ENCODE measurements at places on chromosomes 12 and 14.

DNA sequence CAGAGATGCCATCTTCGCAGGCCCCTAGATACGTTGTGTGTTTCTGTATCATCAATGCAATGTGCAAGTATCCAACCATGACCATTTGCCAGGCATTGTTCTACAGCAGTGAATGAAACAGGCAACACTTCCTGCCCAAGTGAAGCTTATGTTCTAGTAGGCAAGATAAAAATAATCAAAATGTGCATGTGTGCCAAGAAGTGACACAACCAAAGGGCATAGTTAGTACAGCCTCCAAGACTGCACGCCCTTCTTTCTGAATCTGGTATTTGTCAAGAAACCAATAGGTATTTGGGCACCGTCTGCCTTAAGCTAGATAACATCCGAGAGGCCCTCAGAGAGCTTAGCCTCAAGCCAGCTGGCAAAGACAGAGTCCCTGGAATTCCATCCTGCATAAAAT, 152.0 kb downstream of the TMEM132C start:
- DNase-seq = no peak

- no peak for DNase-seq
Observed at GRCh38 chr12:102526656-102527055, 46.3 kb upstream of the IGF1 start.

DNA sequence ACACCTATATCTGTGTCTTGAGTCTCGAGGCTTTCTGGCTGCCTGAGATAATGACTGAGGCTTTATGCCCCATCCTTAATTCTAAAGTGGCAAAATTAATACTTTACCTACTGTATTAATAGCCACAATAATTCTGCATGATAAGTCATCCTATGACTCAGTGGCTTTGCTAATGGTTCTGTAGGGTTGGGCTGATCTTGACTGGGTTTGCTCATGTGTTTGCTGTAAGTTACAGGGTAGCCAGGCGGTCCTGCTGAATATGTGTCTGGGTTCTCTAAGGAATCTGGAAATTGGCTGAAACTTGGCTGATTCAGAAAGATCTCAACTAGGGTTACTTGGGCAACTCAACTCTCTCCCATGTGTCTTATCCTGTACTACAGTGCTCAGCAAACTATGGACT, 21.7 kb downstream of the MGST1 start:
- DNase-seq = no peak

DNA sequence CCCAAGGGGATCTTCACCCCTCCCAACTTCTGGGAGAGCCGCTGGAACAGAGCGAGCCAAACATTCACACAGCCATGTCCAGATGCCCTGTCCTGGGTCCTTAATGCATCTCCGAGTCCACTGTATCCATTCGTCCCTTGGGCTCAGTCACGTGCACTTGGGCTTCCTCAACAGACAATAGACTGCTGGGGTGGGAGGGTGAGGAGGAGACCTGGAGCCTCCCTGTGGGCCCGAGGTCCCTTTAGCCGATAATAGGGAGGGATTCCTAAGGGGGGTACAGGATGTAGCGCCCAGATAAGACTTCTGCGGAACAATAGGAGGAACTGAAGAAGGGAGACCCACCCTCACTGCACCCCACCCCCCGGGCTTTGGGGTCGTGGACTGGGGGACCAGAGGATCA, 6.7 kb downstream of the ARHGEF25 start:
- no peak for DNase-seq

DNA sequence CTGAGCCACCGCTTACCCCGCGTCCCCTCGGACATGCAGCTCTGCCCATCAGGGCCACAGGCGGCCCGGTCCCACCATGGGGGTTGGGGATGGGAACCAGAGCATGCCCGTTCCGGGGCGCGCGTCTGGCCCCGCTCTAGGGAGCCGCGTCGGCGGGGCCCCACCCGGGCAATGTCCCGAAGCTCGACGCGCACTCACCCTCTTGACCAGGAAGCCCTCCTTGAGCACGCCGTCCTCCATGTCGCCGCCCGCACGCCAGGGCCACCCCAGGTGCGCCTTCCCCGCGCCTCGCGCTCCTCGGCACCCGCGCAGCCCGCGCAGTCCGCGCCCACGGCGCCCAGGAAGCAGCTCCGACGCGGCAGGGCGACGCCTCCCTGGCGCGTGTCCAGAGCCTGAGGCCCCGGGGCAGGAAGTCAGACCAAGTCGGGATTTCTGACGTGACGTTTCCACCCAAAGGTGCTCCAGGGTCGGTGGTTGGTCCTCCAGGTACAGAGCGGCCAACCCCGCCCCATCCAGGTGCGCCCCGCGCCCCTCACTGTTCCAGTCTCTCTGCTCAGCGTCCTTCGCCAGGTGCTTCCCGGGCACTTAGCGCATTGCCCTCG, at the start of gene PLEK2:
Gene PLEK2, minus strand, starts transcription at position 346 of the 602 bp plus-strand sequence. Its CDS starts 106 bp downstream, at position 240.
- no peak for DNase-seq

DNA sequence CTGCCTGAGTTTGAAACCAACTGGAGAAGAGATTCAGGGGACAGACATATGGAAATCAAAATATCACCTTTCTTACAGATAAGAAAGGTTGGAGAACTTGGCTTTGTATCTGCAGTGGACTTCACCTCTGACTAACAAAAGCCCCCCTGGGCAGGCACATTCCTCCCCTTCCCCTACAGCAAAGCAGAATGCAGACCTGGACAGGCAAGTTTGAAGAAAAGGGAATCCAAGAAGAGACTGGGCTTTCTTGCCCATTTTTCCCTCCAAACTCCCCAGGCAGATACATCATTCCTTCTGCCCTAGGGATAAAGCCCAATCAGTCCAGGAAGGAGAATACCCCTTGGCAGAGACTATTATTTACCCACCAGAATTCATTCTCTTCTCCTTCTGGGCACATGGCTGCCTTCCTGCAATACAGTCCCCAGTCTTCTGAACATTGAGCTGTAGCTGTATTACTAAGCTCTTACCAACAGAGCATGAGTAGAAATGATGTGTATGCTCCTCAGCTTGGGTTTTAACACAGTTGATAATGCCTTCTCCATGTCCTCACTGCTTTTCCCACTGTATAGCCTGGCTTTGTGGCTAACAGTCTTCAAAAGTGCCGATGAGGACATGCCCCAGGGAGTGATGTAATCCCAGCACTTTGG, 17.4 kb upstream of the NAP1L1 start:
- no peak for DNase-seq

DNA sequence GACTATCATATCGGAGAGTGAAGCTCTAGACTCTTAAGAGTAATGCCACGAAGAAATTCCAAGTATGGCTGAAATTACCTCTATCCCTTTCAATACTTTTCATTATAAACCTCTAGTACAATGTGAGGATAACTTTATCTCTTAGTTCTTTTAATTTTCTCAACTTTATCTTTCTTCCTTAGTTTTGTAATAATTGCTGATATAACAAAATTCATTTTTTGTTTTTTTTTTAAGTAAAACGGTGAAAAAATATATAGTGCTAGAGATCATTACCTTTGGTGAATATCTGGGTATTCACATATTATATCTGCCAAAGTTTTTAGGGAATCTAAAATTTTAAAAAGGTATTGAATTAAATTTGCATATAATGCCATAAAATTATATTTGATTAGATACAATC, 19.5 kb upstream of the DNAAF2 start:
- no peak for DNase-seq

DNA sequence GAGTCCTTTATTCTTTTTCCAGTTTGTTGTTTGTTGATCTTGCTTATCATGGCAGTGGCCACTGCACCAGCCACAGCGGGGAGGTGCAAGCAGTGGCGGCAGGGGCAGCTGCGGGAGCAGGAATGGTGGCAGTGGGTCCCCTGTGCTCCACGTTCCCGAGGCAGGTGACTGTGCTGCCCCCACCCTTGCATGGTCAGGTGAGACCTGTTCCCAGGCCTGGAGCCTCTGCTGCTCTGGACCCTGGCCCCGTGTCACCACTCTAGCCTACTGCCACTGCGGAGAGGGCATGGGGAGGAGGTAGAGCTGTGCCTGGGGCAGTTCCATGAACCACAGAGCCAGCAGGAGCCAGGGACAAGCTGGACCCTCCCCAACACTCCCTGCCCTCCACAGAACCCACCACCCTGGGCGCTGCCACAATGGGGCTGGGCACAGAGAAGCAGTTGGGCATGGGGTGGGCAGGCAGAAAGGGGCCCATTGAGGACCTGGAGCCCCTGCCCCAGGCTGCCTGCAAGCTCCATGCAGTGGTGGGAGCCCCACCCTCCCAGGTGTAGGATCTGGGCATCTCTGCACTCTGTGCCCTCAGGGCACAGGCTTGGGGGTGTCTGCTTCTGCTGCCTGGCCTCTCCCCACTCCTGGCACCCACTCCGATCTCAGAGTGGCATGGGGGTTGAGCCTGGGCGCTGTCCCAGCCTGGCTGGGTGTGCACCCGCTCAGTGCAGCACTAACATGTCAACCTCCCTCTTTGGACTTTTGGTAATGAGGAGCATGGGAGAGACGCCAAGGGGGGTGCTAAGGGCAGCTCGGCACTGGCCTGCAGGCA, 23.1 kb upstream of the WDR20 start:
- no peak for DNase-seq

DNA sequence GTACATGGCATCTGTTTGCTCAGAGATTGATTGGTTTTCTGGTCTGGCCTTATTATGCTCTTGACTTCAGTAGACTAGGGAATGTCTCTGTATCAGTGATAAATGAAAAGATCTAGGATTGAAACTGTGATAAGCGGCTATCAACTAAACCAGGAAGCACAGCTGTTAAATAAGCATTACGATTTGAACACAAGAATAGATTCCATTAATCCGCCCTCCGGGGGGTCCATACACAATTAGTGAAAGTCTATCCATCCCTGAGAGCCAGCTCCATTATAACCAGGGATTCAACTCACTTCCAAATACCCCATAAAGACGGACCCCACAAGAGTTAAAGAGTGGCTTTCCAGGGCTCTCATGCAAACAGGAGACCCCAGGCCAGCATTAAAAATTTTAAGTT, 279.0 kb downstream of the GRIN2B start:
- no peak for DNase-seq

DNA sequence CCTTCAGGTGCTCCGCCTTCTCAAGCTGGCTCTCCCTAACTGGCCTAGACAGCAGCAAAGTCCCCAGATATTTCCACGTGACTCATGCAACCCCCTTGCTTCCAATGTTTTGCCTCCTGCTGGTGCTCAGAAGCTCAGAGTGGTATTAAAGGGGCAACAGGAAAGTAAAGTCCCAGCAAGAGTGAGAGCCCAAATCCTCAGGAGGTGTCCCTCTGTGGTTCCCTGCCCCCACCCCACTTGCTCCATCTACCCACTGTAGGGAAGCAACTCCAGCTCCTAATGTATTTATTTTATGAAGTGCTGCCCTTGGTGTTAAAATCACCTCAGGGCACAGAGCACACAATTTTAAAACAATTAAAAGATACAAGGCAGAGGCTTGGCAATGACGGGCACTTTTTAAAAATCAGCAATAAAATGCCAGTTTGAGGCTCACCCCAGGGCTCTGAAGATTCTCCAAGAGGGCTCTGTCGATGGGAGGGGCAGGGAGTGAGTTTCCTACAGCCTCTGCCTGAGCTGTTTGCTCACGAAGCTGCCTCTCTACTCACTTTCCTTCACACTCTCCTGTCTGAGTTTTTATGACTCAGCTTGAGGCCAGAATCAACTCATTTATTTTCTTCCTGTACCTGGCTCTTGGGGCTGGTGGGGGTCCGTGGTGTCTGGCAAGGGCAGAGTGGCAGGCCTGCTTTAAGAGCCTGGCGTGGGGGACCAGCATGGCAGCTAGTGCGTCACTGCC, 81.9 kb upstream of the MAX start:
- DNase-seq = no peak

GRCh38 chr12:28611115-28611435, 420.8 kb downstream of the CCDC91 start:
- DNase-seq = peak; percentile 66

DNA sequence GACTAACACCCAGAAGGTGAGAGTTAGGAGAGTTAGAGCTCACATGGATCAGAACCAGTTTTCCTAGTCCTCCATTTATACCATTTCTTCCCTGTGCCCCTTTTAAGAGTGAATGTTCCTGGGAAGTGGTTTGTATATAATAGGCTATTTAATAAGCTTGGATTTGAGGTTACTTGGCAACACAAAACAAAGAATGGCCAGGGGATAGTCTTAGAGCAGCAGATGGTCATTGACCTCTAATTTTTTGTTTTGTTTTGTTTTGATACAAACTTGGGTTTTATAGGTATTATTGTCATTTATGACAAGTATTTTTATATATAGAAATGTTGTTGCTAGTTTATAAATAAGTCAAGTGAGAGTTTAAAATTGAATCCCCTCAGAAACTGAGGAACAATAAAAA, 35.8 kb downstream of the VEZT start:
- peak; percentile 60 for DNase-seq

GRCh38 chr12:5201554-5202218, 158.0 kb downstream of the KCNA5 start:
- DNase-seq = no peak

DNA sequence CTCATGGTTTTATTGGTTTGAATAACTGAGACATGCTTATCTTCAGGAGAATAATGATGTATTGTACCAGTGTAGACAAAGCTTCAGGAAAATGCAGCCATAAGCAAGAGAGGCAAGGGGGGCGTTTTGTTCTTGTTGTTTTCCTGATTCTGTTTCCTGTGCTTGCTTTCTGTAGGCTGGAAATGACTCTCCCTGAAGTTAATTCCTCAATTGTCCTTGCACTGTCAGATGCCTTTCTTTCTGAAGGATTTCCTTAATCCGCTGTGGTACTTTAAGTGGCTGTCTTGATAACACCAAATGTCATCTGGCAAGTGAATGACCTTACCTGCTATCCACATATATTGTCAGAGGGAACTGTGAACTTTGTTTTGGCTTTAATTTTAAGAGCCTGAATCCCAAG, 220.0 kb downstream of the NEDD1 start:
- DNase-seq = peak; percentile 12

- DNase-seq = no peak
Observed at GRCh38 chr14:94819531-94819930, 49.6 kb upstream of the GSC start.

- DNase-seq = peak; percentile 39
Observed at GRCh38 chr12:26125400-26126339, 833 bp upstream of the BHLHE41 start.

- DNase-seq = no peak
Observed at GRCh38 chr12:126262829-126263228, 1197.6 kb downstream of the AACS start.

GRCh38 chr12:91935296-91935695, 210.3 kb downstream of the BTG1 start:
- no peak for DNase-seq

GRCh38 chr12:52202361-52203078, 10.7 kb upstream of the KRT80 start:
- no peak for DNase-seq

DNA sequence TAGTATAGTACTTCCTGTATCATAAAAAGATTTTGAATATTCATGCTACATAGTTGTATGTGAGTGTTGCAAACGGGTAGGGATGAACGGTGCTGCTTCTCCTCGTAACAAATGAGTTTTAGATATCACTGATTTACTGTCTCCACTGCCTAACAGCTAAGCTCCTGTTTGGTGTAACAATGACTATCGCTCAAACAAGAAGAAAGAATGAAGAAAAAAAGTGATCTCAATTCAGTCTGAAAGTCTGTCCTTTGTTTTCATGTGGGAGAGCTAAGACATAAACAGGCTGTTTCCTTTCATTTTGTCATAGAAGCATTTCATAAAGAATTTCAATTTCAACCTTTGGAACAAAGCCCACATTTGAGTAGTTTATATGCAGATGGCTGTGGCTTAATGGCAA, 26.1 kb upstream of the RTRAF start:
- no peak for DNase-seq
